ENCODE measurements at places on chromosomes 3 and 15. TPM values are rescaled to one million over a fixed set of nuclear protein-coding genes. Genes with fewer than 3 reads are reported as not detected.

The SAXO2 gene
- not detected for total RNA-seq

The CCDC13 gene
- 0.87 TPM for total RNA-seq

The MYL3 gene
- total RNA-seq: not detected

The CLEC3B gene
- not detected for total RNA-seq

The ST3GAL6 gene
- total RNA-seq: not detected

The C3orf85 gene
- total RNA-seq: not detected

The SMCO1 gene
- not detected for total RNA-seq

The CCR9 gene
- not detected for total RNA-seq

The C3orf49 gene
- 34.7 TPM for total RNA-seq

The CHRD gene
- 0.07 TPM for total RNA-seq

The BTBD1 gene
- 67.9 TPM for total RNA-seq

The RPSA gene
- total RNA-seq: 2,368 TPM

The GPR62 gene
- total RNA-seq: not detected

The KATNBL1 gene
- total RNA-seq: 40.9 TPM

Data from NCI-H460 (cell line).